Glomerular endothelial cell (primary cell): ENCODE measurements at places on chromosomes 2 and 18. TPM values are rescaled to one million over a fixed set of nuclear protein-coding genes. Genes with fewer than 3 reads are reported as not detected.

The REG3G gene
- total RNA-seq: not detected in 2 replicates

The PSD4 gene
- 1.3 and 2.1 TPM in 2 replicates for total RNA-seq

The TDRD15 gene
- total RNA-seq: not detected in 2 replicates

The LYPD6 gene
- 1.1 and 1.5 TPM in 2 replicates for total RNA-seq

The SEMA4F gene
- total RNA-seq: 8.1 and 11.3 TPM in 2 replicates

GRCh38 chr2:217330647-217331046, 470.8 kb upstream of the TNP1 start:
- no peak for DNase-seq

DNA sequence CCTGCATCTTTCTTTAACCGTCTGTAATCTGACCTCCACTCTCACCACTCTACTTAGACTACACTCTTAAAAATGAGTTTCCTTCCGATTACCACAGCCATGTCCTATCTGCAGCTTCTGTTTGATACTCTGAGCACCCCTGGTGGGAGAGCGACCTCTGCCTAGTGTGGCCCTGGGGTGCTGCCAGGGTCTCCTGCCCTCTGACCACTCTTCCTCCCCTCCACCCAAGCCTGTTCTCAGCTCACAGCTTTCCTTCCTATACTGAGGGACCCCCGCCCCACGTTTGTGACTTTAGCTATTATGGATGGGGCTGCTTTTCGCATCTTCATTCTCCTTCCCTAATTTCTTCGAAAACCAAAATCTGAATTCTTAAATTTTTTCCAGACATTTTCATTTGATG, 132.7 kb downstream of the KCTD1 start:
- no peak for DNase-seq

DNA sequence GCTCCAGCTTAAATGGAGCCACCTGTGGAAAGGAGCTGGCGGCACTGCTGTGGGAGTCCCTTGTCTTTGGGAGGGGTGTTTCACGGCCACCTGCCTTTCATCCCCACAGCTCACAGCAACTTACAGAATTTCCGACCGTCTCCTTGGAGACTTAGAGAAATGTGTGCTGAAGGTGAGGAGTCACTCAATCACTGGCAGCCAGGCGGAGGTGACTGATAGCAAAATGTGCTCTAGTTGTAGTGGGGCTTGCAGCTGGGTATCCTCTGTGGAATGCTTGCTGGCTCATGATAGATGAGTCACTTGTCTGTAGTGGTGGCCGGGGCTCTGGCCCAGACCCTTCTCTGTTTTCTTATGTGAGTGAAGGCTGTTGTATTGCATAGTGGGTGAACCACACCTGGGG, 110.7 kb downstream of the SH3RF3 start:
- DNase-seq: no peak

- DNase-seq: no peak
These were observed 249.0 kb downstream of the TRIB2 start for GRCh38 chr2:12965540-12966269.

GRCh38 chr18:65568866-65569265, 181.9 kb upstream of the CDH7 start:
- DNase-seq: no peak

GRCh38 chr18:21509062-21509461, 91.4 kb downstream of the ESCO1 start:
- DNase-seq: no peak

GRCh38 chr18:13621886-13622619, 104.3 kb downstream of the FAM210A start:
- no peak for DNase-seq

GRCh38 chr2:172095905-172096625, 6.6 kb downstream of the DLX2 start:
- DNase-seq: no peak

DNA sequence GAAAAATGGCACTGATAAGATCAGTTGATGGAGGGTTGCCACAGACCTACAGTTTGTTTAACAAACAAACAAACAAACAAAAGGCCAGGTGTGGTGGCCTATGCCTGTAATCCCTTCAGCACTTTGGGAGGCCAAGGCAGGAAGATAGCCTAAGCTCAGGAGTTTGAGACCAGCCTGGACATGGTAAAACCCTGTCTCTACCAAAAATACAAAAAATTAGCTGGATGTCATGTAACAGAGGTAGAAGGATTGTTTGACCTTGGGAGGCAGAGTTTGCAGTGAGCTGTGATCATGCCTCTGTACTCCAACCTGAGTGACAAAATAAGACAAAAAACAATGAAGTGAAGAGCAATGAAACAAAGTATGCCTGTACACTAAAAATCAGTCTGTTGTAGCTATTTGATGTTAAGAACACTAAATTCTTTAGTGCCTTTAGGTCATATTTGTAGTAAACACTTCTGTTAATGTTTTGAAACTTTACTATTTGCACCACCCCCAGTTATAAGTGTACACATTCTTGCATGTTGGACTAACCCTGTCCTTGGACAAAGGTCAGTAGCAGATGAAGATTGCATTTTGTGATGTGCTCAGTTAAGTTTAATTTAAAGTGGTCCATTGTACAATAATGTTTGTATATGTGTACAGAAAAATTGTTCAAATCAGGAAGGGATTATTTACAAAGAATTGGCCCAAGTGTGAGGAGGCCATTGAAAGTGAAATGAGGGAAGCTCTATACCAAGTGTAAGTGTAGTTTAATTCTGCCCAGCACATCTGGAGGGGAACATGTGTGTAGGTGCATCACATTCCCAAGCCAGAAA, 73.9 kb downstream of the KYNU start:
- DNase-seq: no peak

- DNase-seq: no peak
These were observed 65.3 kb downstream of the MEMO1 start for GRCh38 chr2:31945572-31945935.

- DNase-seq: no peak
These were observed 26.5 kb downstream of the ACVR1 start for GRCh38 chr2:157849591-157849990.

GRCh38 chr2:43228321-43228751, 1.9 kb upstream of the ZFP36L2 start:
- no peak for DNase-seq
